ENCODE measurements at places on chromosomes 4 and X. TPM values are rescaled to one million over a fixed set of nuclear protein-coding genes. Genes with fewer than 3 reads are reported as not detected.
A peak's percentile ranks its signal among the peaks of the same experiment; 100 is the strongest.

FRMD7 gene
- not detected for total RNA-seq

OPRPN gene
- not detected for total RNA-seq

AMTN gene
- not detected for total RNA-seq

FREM3 gene
- not detected for total RNA-seq

DNA sequence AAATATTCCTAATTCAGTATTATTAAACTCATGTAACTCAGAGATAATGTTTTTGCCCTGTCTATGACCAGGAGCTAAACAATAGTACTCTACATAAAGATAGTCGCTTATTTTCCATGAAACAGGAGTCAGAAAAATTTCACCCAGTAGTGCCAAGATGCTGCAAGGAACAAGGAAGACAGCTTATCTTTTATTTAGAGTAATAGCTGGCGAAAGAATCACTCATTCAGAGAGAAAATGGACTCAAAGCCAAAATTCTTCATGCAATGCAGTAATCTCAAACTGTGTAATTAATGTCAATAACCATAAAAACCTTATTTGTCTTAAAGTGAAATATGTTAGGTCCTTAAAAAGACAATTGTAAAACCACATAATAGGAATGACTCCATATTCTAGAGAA is 477.8 kb downstream of the ANKRD50 start:
- H3K4me3 ChIP-seq = no peak overlapping the region
- no peaks in the 10 kb centered on the region for H3K4me1 ChIP-seq
- DNase-seq = no peak
- H3K36me3 ChIP-seq = no peaks in the 10 kb centered on the region
- H3K27ac ChIP-seq = no peak overlapping the region

GRCh38 chrX:31213941-31214340 is 142.1 kb upstream of the FTHL17 start:
- no peaks in the 10 kb centered on the region for H3K27me3 ChIP-seq
- no peaks in the 10 kb centered on the region for H3K36me3 ChIP-seq
- H3K4me3 ChIP-seq = no peak overlapping the region
- no peak overlapping the region for H3K27ac ChIP-seq

GRCh38 chr4:174230680-174231079 is 52.8 kb downstream of the FBXO8 start:
- no peak for DNase-seq
- no peak overlapping the region for H3K27ac ChIP-seq
- no peaks in the 10 kb centered on the region for H3K4me1 ChIP-seq
- no peaks in the 10 kb centered on the region for H3K36me3 ChIP-seq

DNA sequence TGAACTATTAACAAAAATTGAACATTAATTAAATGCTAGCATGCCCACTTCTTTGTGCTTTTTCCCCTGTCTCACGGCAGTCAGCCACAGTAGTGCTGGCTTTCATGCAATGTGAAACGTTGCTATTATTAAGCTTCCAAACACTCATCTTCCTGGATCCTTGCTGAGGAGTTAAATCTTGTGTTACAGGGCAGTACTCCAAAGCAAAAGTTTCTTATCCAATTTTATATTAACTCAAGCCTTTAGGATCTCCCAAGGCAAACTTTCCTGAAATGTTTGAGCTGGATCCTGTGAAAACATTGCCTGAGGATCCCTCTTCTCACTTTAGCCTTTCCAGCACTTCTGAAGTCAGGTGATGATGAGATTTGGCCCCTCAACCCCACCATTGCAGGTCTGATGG is 1454.8 kb downstream of the FSTL5 start:
- H3K4me1 ChIP-seq = no peaks in the 10 kb centered on the region
- DNase-seq = no peak
- no peaks in the 10 kb centered on the region for H3K27me3 ChIP-seq
- no peak overlapping the region for H3K27ac ChIP-seq
- H3K4me3 ChIP-seq = no peak overlapping the region

DNA sequence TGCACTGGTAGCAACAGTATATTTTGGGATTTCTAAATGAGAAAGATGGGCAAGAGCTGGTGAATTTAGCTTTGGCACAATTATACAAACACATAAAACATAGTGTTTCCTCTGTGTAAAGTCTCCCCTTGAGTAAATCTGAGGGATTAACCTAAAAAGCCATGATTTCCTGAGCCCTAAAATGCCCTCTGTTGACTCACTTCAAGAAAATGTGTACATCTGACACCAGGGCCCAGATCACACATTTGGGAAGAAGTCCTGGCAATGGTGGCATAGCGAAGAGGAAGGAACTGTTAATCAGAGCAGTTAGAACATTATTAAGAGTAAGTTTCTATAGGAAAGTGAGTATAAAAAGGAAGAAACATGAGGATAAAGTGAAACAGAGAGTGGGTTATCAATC is 338.5 kb downstream of the SPOCK3 start:
- H3K36me3 ChIP-seq = no peaks in the 10 kb centered on the region
- no peak overlapping the region for H3K27ac ChIP-seq
- H3K4me1 ChIP-seq = no peaks in the 10 kb centered on the region
- DNase-seq = no peak
- H3K27me3 ChIP-seq = no peaks in the 10 kb centered on the region
- no peak overlapping the region for H3K4me3 ChIP-seq

DNA sequence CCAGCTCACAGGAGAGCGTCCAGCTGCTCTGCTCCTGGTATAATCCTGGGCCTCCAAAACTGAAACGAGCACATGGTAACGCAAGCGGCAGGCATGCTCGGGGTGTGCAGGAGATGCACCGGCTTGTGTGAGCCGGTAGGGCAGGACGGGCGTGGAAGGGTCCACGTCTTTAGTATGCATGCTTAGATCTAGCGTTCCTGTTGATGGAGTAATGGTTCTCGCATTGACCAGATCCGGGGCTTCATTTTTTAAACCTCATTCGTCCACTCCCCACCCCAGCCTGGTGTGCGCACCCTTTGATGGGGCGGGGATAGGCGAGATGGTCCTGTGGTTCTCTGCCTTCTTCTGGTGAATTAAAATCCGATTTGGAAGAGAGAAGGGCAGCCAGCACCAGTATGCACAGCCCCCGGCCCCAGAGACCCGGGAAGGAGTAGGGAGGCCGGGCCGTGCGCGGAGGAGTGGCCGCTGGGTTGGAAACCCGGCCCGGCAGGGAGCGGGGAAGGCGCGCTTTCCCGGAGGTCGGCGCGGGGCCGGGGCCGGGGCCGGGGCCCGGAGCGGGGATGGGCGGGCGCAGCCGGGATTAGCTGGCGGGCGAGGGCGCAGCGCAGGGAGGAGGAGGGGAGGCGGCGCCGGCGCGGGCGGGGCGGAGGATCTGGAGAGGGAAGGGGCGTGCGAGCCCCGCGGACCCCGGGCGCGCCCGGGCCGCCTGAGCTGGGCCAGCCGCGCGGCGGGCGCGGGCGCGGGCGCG is 39.9 kb downstream of the FAM149A start:
- DNase-seq = no peak
- no peaks in the 10 kb centered on the region for H3K36me3 ChIP-seq

- H3K36me3 ChIP-seq = no peaks in the 10 kb centered on the region
- peak overlapping the region; percentile 60 for H3K4me3 ChIP-seq
- H3K27ac ChIP-seq = peak overlapping the region; percentile 58
- peaks cover 6% of the 10 kb centered on the region for H3K27me3 ChIP-seq
- no peak for DNase-seq
- H3K4me1 ChIP-seq = no peaks in the 10 kb centered on the region
Observed at GRCh38 chr4:65668201-65669089, 1.8 kb downstream of the EPHA5 start.

GRCh38 chr4:76279462-76279861 is 27.1 kb upstream of the STBD1 start:
- no peak for DNase-seq
- no peak overlapping the region for H3K4me3 ChIP-seq
- H3K4me1 ChIP-seq = no peaks in the 10 kb centered on the region
- H3K36me3 ChIP-seq = no peaks in the 10 kb centered on the region
- no peak overlapping the region for H3K27ac ChIP-seq

DNA sequence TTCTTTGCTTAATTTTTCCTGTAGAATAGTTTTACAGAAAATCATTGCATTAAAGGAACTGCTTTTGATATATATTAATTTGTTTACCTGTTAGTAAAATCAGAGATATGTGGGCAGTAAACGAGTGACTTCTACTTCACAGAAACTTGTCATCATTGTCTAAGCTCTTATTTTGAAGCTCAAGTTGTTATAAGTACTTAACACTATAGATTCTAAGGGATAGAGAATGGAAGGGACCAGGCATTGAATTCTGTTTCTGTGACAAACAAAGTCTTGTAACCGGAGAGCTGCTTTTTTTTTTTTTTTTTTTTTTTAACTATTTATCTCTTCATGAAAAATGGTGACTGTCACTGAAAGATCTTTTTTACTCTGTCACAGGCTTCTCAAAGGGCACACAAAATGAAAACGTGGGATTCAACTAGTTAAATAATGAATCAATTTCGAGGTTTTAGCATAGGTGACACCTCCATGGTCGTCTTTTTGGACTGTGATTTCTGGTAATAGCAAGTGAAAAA is 14.4 kb downstream of the STK26 start:
- H3K27me3 ChIP-seq = no peaks in the 10 kb centered on the region
- no peak overlapping the region for H3K4me3 ChIP-seq
- H3K27ac ChIP-seq = no peak overlapping the region
- no peak for DNase-seq
- no peaks in the 10 kb centered on the region for H3K4me1 ChIP-seq
- H3K36me3 ChIP-seq = no peaks in the 10 kb centered on the region

- peaks cover 7% of the 10 kb centered on the region for H3K4me1 ChIP-seq
- H3K27me3 ChIP-seq = no peaks in the 10 kb centered on the region
- no peak overlapping the region for H3K4me3 ChIP-seq
- no peak for DNase-seq
Observed at GRCh38 chr4:81594490-81595159, 122.9 kb upstream of the RASGEF1B start.

DNA sequence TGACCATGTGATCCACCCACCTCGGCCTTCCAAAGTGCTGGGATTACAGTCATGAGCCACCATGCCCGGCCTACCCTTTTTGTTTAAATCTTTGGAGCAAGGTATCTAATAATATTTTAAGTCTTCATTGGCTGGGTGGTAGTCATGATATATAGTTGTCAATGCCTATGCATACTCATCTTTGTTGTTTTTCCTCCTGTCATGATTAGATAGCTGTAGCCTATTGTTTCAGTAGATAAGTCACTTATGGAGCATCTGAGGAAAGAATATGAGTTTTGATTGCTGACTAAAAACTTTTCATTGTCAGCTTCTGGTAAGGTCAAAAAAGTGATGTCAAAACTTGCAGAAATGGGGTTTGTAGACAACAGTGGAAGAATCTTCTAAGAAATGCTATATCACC is 119.8 kb downstream of the KDM6A start:
- H3K4me3 ChIP-seq = no peak overlapping the region
- no peak overlapping the region for H3K27ac ChIP-seq
- H3K27me3 ChIP-seq = no peaks in the 10 kb centered on the region
- no peaks in the 10 kb centered on the region for H3K4me1 ChIP-seq
- DNase-seq = no peak
